ENCODE measurements at places on chromosomes 2 and 18.
A peak's percentile ranks its signal among the peaks of the same experiment; 100 is the strongest.

GRCh38 chr2:216735668-216736067 lies 40.3 kb upstream of the IGFBP5 start:
- DNase-seq = no peak

GRCh38 chr18:6606411-6607085 lies 123.0 kb upstream of the ARHGAP28 start:
- DNase-seq = no peak

DNA sequence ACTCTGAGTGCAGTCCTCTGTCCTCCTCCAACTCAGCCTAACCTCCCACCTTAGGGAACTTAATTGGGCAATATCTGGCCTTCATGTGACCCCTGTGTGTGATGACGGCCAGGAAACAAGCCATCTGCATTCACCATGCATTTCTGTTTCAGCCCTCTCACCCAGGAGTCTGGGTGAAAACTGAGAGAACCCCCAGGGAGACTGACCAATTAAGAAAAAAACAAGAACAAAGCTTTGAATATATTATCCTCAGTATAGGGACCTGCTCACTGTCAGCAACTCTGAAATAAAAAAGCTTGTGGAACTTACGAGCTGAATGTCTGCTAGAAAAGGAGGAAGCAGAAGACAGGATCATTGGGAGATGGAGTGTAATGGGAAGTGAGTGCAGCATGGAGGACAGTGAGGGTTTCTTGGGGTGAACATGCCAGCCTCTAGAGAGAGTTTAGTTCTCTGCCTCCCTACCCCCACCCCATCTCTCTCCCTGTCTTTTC lies 9.5 kb downstream of the MAPRE2 start:
- DNase-seq = no peak

DNA sequence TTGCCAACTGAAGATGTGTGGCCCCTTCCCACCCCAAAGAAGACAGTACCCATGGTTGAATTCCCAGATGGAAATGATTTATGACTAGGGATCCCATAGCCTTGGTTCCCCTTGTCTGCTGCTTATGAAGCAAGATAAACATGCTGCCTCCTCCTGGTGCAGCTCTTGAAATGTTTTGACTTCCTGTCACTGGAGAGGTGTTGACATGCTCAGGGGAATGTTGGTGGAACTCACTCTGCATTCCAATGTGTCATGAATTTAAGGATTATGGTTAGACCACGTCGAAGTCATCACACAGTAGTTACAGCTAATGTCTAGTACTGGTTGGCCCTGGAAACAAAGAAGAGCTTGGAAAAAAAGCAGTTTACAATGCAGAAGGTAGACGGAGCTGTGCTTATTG lies 69.0 kb upstream of the FAM110C start:
- DNase-seq = no peak

DNA sequence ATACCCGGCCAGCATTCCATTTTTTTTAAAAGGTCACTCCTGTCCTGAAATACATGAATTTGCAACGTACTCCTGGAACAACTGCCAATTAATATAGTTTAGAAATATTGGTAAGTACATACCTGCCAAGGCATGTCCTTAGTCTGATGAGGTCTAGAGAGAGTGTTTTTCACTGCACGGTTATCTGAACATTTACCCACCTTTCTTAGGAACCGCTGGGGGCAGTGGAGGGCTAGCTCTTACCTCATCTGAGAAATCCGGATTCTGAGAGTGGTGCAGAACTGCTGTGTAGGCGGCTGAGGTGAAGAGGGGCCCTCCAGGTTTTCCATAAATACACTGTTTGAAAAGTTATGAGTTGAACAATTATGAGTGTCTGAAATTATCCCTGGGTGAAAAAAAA lies 133.1 kb upstream of the CCDC195 start:
- peak; percentile 31 for DNase-seq

DNA sequence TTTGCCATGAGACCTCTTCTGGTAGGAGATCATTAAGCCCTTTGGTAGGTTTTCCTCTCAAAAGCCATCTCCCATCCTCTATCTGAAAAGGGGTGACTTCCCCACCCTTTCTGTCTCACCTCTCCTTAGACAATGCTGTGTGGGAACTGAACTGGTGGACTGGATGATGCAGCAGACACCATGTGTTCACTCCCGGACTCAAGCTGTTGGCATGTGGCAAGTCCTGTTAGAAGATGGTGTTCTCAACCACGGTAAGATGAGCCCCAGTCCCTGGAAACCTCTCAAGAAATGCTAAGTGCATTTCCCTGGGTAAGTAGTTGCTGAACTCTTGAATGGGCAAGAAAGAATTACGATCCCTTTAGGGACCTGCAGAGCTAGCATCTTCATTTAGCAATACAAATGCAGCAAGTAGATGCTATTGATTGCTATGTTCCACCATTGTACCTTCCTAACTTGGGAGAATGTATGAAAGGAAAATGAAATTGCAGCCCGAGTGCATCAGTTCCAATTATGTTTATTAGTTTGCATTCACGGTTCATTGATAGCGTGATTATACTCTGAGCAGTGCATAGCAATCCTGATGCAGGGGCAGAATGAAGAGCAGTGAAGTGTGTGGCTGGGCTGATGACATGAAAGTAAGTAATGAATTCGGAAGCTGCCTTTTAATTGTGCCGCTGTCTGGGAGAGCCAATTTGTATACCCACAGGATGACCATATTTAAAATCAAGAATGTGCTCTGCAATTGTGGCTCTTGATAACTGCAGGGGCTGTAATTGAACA lies 110.0 kb upstream of the MAP3K20 start:
- no peak for DNase-seq

DNA sequence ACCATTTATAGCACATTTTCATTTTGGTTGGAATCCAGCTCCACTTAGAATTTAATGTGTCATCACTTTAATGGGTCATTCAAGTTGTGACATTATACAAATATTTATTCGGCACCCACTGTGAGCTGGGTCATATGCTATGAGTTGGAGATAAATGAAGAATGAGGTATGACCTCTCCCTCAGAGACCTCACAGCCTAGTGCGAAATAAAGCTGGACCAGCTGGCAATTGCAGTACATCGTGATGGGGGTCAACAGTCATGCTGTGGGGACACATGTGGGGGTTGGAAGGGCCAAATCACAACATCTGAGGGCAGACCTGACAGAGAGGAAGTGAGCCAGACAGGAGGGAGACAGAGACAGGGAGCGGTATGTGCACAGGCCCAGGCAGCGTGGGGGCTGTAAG lies 175.4 kb downstream of the MAIP1 start:
- DNase-seq = no peak

- DNase-seq = no peak
These were observed 356.6 kb downstream of the RIT2 start for GRCh38 chr18:42758852-42759251.

- no peak for DNase-seq
These were observed 253.0 kb upstream of the NCKAP5 start for GRCh38 chr2:133821107-133821760.

All from esophagus muscularis mucosa (tissue), 4 donors.